NCI-H1436 (cell line): ENCODE measurements at places on chromosomes 6 and 20.
A peak's percentile ranks its signal among the peaks of the same experiment; 100 is the strongest.

- DNase-seq, result no peak
Measured at GRCh38 chr6:71619836-71620235, 266.5 kb upstream of the RIMS1 start.

GRCh38 chr6:111566222-111566734 is 39.4 kb downstream of the TRAF3IP2 start:
- peak; percentile 31 for DNase-seq

DNA sequence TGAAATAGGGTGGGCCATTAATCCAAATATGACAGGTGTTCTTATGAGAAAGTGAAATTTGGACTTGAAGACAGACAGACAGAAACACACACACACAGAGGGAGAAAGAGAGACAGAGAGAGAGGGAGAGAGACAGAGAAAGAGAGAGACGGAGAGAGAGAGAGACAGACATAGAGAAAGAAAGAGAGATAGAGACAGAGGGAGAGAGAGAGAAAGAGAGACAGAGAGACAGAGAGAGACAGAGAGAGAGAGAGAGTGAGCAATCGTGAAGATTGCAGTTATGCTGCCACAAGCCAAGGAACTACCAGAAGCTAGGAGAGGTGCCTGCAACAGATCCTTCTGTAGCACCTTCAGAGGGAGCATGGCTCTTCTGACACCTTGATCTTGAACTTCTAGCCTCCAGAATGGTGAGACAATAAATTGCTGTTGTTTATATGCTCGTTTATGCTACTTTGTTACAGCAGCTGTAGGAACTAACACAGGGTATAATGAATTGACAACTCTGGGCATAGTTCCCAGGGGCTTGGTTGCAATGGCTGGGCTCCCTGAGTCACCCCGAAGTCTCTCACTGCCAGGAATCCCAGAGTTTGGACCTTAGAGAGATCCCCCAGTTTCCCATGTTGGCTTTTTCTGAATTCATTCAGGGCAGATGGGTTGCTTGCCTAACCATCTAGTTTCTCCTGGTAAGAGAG is 44.7 kb upstream of the ECI2 start:
- DNase-seq, result no peak

- no peak for DNase-seq
Measured at GRCh38 chr6:54288474-54288873, 19.8 kb upstream of the TINAG start.

GRCh38 chr6:41872147-41872546 is 23.0 kb downstream of the USP49 start:
- DNase-seq, result no peak

- DNase-seq, result no peak
Measured at GRCh38 chr6:3773678-3774298, 22.3 kb upstream of the PXDC1 start.

DNA sequence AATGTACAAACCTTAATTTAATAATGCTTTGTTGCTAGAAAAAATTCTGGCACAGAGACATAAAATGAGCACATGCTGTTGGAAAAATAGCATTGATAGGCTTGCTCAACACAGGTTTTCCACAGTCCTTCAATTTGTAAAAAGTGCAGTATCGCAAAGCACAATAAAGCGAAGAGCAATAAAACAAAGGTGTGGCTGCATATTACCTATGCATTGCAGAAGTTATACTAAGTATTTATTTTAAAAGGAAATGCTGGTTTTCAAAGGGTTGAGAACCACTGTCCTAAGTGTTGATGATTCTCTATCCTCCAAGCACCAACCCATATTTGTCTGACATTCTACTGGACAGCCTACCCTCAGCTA is 54.1 kb upstream of the CAP2 start:
- no peak for DNase-seq

DNA sequence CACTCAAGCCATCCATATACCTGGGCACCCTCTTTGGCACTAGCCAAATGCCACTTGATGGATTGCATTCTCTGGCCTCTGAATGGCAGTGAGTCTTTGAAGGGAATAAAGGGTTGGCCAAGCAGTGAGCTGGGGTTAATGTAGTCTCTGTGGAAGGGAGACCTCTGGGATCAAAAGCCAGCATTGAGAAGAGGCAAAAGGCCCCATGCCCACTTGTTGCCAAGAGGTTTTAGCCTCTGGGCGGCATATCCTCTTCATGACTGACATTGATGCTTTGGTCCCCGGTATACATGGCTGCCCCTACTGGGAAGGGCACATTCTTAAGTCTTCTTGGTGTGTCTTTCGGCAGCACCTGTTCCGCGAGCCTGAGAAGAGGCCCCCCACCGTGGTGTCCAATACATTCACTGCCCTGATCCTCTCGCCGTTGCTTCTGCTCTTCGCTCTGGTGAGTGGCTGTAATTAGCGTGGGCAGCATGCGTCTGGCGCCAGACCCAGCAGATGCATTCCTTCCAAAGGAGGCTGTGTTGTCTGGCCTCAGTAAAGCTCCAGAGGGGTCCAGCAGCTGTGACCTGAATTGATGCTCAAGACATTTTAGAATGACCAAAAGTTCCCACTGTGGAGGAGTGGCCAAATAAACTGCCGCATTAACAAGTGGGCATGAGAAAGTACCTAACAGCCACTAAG is 29.5 kb downstream of the GHRH start:
- DNase-seq, result no peak

GRCh38 chr6:170117111-170117972 is 173.5 kb downstream of the DLL1 start:
- DNase-seq, result no peak

DNA sequence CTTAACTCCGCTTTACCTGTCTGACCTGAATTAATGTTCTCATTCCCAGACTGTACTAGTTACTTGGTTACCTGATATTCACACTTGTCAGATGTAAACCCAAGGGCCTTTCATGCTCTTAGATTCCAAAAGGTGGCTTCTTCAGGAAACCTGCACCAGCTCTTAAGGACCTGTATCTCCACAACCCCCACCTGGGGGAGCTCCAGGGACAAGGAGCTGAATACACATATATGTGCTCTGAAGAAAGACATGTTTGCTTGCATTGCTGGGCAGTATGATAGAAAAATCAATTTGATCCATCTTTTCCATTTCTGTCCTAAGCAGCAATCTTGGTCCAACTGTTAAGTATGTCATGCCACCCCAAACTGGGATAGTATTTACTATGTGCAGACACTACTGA is 64.8 kb upstream of the POU3F2 start:
- peak; percentile 70 for DNase-seq

GRCh38 chr6:54291146-54291545 is 17.1 kb upstream of the TINAG start:
- DNase-seq, result no peak

GRCh38 chr6:168225471-168225911 is 94.1 kb downstream of the DACT2 start:
- DNase-seq, result no peak

DNA sequence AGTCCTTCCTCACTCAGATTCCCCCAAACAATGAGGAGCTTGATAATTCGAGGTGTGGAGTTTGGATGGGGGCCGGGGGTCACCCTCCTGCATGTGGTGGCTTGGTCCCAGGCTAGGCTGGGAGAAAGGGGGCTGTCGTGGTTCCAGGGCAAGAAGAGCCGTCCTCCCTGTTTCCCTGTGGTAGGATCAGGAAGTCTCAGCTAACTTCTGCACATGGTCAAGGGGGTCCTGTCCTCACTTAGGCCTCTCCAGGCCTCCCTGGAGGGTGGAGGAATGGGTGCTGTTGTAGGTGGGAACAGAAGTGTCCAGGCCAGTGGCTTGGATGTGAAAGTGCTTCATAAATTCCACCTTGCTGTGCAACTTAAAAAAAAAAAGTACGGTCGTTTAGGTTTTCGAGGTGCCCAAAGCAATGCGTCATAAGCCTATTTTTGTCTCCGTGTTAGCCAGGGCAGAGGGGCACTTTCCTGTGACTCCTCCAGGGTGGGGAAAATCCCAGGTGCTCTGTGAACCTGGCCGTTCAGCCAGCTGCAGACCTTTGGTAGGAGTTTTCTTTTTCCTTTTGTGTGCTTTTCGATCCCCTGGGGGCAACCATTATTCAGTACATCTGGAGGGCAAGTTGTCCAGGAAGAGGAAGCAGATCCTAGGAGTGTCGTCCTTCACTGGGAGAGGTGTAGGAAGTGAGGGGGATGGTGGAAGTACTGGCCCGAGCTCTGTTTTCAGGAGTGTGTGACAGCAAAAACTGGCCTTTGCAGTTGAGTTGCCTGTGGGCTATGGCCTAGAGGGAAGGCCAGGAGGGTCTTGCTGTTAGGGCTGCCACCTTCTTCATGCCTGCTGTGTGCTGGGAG is 9.6 kb downstream of the IGF2R start:
- no peak for DNase-seq

GRCh38 chr6:111817451-111818120 is 55.7 kb downstream of the FYN start:
- no peak for DNase-seq

GRCh38 chr6:121645100-121645745 is 209.8 kb downstream of the GJA1 start:
- no peak for DNase-seq

- DNase-seq, result no peak
Measured at GRCh38 chr6:157772820-157773219, 50.2 kb upstream of the SNX9 start.

DNA sequence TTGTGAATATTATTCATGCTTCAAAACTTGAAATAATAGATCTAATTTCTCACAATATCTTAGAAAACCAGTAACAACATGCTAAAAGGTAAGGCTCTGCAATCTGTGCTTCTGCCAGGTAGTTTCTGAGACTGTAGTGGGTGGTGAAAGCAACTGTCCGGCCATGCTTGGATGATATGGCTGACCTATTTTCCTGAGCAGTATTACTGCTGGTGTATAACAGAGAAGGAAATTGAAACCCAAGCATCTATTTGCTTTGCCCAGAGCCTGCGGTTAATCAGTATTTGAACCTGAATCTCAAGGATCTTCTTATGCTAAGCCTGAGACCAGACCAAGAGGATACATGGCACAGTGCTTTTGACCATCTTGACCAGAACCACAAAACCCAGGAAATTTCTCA is 563.8 kb downstream of the COL12A1 start:
- DNase-seq, result no peak

DNA sequence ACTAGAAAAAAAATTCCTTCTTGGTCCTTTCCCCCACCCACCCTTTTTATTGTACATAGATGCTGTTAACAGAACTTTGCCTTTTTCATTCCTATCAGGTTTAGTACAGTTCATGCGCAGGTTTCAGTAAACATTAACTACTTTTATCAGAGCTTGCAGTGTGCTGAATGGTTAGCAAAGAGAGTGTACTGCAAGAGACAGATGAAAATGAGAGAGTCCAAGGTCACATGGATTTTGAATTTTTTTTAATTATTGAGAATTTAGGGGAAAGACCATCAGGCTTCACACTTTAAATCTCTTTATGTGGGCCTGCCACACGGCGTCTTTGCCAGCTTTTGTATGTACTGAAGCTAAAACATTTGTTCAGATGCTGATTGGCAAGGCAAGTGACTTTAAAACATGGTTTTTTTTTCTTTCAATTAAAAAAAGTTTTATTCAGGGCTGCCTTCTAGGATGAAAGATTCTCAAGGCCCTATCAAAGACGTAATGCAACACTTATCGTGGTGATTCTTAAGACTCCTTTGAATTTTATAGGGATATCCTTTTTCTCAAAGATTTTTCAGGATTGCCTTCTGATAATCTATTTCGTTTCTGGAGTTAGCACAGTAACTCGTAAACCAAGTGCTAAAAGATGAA is 32.2 kb downstream of the RREB1 start:
- DNase-seq, result no peak

- DNase-seq, result no peak
Measured at GRCh38 chr6:99305021-99305554, 44.4 kb downstream of the FAXC start.

- DNase-seq, result peak; percentile 52
Measured at GRCh38 chr6:46781478-46782378, 11.5 kb upstream of the MEP1A start.

DNA sequence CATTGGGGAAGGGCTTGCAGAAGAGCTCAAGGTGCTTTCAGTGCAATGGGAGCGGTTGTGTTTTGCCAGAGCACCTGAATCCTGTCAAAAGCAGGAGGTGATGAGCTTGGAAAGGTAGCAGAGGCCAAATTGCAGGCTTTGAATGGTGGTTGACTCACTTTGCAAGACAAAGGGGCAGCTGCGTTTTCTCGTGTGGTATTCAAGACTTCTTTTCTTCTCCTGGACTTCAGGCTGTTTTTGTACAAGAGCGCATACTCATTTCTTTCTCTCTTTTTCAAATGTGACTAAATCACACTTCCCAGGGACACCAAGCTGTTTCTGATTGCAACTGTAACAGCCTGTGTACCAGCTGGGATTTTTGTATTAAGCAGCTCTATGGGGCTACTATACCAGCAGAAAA is 32.3 kb downstream of the GHRH start:
- DNase-seq, result no peak

DNA sequence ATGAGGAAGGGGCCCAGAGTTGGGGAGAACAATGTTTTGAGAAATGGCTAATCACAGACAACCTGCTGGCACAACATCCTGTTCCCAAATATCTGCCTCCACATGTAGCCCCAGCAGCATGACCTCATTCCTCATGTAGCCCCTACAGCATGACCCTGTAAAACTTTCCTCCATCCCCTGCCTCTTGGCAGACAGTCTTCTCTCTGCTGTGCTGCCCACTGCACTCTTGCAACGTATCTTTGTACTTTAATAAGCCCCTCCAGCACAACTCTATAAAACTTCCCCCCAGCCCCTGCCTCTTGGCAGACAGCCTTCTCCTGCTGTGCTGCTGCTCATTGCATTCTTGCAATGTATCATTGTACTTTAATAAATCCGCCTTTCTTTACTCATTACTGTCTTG is 278.8 kb downstream of the HDGFL1 start:
- no peak for DNase-seq

- no peak for DNase-seq
Measured at GRCh38 chr6:89826029-89826528, 3.6 kb upstream of the CASP8AP2 start.

DNA sequence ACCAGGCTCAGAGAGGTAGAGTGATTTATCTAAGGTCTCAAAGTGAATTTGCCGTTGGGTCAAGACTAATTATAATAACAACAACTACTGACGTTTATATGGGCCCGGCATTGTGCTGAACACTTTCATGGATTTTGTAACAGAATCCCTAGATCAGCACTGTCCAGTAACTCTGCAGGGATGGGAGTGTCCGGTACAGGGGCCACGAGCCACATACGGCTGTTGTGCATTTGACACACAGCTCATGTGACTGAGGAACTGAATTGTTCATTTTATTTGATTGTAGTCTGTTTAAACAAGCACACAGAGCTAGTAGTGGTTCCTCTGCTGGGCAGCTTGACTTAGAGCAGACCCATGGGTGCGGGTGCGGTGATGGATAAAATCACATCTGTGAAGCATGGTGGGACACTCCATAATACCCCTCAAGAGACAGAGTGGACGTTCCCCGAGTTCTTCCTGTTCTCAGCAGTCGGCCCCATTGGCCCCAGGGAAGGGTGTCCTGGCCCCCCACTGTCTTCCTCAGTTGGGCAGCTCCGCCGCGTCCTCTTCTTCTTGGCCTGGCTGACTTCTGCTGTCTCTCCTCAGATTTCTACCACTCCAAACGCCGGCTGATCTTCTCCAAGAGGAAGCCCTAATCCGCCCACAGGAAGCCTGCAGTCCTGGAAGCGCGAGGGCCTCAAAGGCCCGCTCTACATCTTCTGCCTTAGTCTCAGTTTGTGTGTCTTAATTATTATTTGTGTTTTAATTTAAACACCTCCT is 6.8 kb downstream of the CDKN1A start:
- DNase-seq, result no peak

GRCh38 chr6:96626759-96627364 is 63.9 kb downstream of the FHL5 start:
- peak; percentile 29 for DNase-seq
